ENCODE measurements at places on chromosomes 7 and 10. TPM values are rescaled to one million over a fixed set of nuclear protein-coding genes. Genes with fewer than 3 reads are reported as not detected.

- H3K4me3 ChIP-seq = no peak overlapping the region
- no peaks in the 10 kb centered on the region for H3K36me3 ChIP-seq
- peaks cover 16% of the 10 kb centered on the region for H3K4me1 ChIP-seq
- no peak for DNase-seq
- no peaks in the 10 kb centered on the region for H3K27me3 ChIP-seq
- H3K27ac ChIP-seq = no peak overlapping the region
Measured at GRCh38 chr7:69942573-69942972, 344.3 kb downstream of the AUTS2 start.

GRCh38 chr10:128463991-128464760 lies 338.0 kb upstream of the MKI67 start:
- no peaks in the 10 kb centered on the region for H3K4me1 ChIP-seq
- no peak overlapping the region for H3K4me3 ChIP-seq
- peak; percentile 95 for DNase-seq
- no peak overlapping the region for H3K27ac ChIP-seq
- no peaks in the 10 kb centered on the region for H3K27me3 ChIP-seq
- no peaks in the 10 kb centered on the region for H3K36me3 ChIP-seq

DNA sequence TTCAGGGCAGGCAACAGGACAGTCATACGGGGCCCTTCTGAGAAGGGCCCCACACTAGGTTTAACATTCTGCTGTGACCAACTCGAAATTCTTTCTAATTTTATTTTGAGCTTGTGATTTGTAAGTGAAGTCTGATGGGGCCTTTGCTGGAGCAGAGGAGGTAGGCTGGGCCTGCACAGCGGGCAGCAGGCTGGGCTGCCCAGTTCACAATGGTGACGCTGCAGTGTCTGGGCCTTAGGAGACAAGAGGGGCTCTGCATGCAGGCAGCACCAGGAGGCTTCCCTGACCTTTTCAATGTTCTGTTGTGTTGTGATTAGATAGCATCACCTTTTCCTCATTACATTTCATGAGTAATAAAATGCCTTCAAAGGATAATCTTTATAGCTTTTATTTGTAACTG lies 175.1 kb downstream of the CXCL12 start:
- H3K27me3 ChIP-seq = no peaks in the 10 kb centered on the region
- no peak overlapping the region for H3K4me3 ChIP-seq
- no peaks in the 10 kb centered on the region for H3K36me3 ChIP-seq
- peaks cover 6% of the 10 kb centered on the region for H3K4me1 ChIP-seq

Gene SNX10
- total RNA-seq = 5.0 TPM

Gene IRF5
- total RNA-seq = 14.5 TPM
